Stimulated activated CD4-positive, alpha-beta T cell treated with anti-CD3 and anti-CD28 coated beads, Interleukin-12 subunit alpha, Interleukin-12 subunit beta, amount 100 ng/mL, for 4 hours (primary cell): ENCODE measurements at places on chromosomes 12 and 14.
A peak's percentile ranks its signal among the peaks of the same experiment; 100 is the strongest.

DNA sequence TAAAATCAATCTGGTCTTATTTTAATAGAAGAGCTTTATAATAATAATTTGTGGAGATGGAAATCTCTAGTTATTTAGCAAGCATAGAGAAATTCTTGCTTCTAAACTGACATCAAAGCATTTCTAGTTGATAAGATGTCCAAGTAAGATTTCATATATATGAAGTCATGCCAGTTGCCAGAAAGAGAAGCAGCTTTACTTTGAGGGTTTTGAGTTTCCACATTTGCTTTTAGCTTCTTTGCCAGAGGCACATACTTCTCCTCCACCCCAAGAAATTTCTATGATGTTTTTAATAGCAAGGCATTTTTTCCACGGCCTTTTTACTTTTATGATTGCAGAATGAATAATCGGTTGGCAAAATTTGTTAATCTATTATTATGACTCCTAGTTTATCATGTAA lies 24.2 kb upstream of the YAF2 start:
- no peak for DNase-seq

DNA sequence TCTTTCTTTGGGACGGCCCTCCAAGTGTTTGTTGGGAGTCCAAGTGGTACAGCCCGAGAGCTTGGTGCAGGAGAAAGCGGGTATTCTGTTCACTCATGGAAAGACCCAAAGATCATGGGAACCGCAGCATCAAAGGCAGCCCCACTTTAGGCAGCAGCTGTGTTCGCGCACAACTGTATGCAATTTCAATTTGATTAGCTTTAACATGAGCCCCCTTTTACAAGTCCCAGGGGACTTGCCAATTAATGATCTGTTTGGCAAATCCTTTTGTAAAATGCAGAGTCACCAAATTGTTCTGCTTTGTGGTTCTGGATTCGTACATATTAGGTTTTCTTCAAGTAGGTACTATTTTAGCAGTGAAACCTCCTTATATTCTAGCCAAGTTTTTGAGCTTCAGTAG lies 217.7 kb downstream of the AACS start:
- no peak for DNase-seq

GRCh38 chr12:5581019-5581418 lies 149.1 kb downstream of the NTF3 start:
- no peak for DNase-seq

- no peak for DNase-seq
These were observed 41.7 kb downstream of the FOXN4 start for GRCh38 chr12:109267361-109267760.

DNA sequence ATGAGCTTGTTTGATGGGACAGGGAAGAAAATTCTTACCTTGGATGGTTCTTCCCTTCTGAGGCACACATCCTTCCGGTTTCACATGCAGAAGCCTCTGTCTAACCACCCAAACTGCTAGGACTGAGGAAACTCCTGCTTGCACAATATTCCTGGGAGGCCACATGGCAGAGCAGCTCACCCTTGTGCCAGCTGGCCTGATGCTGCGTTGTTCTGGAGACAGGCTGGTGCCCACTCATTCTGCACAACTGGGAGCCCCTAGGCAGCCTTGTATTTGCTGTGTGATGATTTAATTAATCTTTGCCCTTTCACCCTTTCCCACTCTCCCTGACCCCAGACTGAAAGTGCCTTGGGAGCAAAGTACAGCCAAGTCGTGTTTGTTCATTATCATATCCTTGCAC lies 130.8 kb downstream of the RTN1 start:
- DNase-seq: no peak

DNA sequence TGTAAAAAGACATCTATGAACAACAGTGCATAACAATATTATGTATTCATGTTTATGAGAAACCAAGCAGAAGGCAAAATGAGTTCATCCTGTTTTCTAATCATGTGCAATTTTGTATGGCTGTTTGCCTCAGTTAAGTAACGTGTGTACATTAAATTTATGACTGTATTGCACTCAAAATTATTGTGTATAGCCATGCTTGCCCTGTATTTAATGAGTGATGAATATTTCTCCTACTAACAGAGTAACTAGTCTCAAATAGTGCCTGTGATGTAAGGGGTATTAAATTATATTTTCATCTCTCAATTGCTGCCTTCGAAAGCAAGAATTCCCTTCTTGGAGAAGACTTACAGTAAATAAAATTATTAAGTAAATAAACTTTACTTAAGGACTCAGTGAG lies 154.2 kb downstream of the NOVA1 start:
- DNase-seq: no peak

DNA sequence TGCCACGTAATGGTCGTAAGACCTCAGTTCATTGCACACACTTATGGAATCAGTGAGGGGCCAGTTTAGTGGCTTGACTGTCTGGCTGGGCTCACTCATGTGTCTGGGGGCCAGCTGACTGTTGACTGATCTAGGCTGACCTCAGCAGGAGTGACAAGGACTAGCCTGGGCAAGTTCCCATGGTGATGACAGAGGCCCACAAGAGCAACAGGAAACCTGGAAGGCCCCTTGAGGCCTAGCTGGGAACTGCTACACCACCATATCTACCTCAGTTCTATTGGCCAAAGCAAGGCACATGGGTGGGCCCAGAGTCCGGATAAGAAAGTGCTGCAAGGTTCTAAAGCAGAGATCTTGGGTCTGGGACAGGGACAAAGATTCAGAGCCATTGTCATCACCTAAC lies 21.3 kb upstream of the RFLNA start:
- no peak for DNase-seq

GRCh38 chr12:6354495-6355393 lies 12.9 kb upstream of the TNFRSF1A start:
- DNase-seq: no peak

- no peak for DNase-seq
These were observed 29.7 kb downstream of the R3HDM2 start for GRCh38 chr12:57401165-57401564.

DNA sequence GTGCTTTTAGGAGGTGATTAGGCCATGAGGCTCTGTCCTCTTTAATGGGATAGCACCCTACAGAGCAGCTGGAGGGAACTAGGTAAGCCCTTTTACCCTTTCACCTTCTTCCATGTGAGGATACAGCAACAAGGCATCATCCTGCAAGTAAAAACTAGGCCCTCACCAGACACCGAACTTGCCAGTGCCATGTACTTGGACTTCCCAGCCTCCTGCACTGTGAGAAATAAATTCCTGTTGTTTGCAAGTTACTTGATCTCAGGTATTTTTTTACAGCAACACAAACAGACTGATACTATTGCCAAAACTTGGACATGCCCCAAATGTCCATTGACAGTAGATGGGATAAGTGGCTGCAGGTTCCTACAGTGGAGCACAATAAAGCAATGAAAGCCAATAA lies 85.8 kb upstream of the MAP1LC3B2 start:
- no peak for DNase-seq

DNA sequence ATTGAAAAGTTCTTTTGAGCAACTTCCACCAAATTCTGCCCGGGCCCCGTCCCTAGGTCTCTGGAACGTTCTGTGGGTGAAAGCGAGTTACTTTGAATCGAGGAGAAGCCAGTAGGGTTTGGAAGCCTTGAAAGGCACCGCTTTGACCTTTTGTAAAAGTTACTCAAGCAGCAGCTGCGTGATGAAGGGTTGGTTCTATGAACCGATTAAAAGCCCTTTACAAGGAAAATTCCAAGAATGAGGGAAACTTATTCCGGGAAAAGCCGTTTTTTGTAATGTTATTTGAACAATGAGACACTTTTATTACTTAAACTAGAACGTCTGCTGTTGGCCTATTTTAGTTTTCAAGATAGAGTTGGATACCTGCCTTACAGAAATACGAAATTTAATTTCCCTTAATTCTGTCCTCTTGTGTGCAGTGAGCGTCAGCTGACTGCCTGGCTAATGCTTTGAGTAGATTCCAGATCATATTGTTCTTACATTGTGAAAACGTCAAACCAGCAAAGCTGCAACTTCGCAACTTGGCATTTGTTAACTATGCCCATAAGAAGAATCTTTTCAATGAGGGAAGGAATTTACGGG lies 906 bp downstream of the LARP4 start:
- DNase-seq: no peak

DNA sequence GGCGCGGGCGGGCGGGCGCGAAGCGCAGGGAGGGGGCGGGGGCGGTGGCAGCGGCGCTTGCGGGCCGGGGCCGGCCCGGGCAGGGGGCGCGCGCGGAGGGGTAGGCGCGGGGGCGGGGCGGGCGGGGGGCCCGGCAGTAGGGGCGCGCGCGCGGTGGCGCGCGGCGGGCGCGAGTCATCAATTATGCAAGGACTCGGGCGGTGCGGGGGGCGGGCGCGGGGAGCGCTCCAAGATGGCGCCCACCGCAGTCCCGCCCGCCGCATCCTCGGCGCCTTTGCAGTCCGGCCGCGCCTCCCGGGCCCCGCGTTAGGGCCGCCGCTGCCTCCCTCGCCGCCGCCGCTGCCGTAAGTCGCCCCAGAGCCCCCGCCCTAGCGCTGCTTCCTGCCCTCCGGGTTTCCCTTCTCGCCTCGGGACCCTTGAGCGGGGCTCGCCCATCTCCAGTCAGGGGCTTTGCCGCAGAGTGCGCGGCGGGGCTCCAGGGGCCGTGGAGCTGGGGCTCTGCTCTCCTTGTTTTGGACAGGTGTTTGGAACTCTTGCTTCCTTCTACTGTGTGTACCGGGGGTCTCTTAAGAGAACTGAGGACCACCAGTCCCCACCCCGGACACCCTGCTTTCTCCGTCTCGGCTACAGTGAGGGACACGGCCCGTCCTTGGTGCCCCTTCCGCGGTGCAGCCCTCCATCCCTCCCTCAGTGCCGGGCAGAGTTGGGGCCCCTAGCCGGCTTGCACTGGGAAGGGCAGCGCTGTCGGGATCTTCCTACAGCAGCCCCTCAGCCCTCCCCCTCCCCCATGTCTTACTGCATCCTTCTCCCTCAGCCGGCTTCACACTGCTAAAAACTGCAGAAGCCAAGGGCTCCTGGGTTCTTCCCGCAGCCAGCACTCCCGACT lies at the start of gene SCN8A:
Gene SCN8A, plus strand, starts transcription at position 218 of the 886 bp plus-strand sequence. CDS start 71,585 bp downstream, outside the sequence.
- peak; percentile 54 for DNase-seq
